ENCODE measurements at places on chromosomes 3 and 15.

- DNase-seq = no peak
Measured at GRCh38 chr3:178960181-178960580, 111.4 kb downstream of the ZMAT3 start.

DNA sequence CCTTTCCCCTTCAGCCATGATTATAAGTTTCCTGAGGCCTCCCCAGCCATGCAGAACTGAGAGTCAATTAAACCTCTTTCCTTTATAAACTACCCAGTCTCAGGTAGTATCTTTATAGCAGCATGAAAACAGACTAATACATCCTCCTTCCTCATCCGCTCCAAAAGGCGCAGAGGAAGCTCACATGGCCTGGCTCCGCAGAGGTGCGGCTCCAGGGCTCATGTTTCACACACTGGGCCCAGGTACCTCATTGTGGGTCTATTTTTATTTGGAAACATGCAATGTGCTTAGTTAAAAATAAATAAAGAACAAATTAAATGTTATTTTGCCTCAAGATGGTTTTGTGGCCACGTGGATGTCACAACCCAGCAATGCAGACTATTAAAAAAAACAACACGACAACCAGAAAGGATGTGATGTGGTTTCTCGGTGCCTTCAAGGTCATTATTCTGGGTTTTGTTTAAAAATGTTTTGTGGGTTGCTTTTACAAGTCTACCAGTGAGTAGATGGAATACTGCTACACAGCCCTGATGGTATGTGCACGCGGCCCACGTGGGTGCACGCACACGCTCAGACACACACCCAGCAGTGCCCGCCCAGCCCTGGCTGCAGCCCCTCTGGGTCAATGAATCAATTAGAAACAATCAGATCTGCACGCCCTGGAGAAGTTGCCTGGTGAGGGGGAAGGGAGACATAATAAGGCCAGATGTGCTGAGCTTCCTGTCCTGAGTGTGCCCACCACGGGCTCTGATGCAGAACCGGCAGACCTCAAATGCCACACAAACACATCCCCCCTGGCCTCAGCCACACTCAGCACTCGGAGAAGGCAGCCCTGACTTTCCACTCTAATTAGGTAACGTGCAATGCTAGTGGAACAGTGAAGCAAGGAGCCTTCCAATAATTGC lies 140.1 kb downstream of the ADAMTS17 start:
- no peak for DNase-seq

DNA sequence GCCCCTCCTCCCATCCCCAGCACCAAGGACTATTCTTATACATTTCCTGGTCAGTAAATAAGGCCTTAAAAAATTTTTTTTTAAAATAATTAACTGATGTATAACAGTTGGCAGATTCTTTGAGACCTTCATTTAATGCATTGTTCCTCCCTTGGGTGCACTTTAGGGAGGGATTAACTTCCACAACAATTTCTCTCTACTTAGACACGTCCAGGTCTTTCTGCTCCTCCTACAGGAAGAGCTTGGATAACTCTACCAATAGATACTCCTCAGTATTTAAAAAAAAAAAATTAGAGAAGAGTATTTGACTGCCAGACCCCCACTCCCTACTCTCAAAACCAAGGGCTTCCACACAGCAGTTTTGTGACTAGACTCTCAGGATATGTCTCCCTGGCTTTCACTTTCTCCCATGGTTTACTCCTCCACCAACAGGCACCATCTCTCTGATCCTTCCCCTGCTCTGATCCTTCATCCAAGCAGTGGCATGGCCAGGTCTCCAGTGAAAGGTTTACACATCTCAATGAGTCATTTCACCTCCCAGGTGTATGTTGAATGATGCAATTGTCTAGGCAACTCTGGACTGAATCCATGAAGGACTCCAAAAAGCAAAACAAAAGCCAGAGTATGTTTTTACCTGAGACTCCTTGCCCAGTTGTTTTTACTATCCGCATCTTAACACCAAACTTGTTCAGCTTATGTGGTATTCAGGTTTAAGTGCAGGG lies 7.4 kb downstream of the ZIC4 start:
- no peak for DNase-seq

DNA sequence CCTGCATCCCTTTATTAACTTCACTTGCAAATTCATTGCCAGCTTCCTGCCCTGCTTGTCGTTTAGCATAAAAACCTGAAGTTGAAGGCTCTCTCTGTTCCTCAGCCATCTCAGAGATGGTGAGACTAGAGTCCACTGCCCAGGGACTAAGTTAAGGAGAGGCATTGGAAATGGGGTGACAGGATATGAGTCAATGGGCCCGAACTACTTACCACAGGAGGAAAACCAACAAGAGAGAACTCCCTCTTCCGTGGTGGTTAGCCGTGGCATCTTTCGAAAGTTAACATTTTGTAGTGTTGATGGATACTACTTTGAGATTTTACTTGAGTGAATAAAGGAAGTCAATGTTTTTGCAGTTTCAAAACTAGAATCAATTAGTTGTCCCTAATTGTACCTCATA lies 65.3 kb downstream of the LRTM1 start:
- no peak for DNase-seq

- DNase-seq = no peak
Measured at GRCh38 chr15:29534378-29534777, 264.8 kb upstream of the NSMCE3 start.

- DNase-seq = no peak
Measured at GRCh38 chr15:73948982-73949381, 22.7 kb downstream of the LOXL1 start.

- DNase-seq = no peak
Measured at GRCh38 chr3:43169987-43170386, 64.1 kb upstream of the POMGNT2 start.

DNA sequence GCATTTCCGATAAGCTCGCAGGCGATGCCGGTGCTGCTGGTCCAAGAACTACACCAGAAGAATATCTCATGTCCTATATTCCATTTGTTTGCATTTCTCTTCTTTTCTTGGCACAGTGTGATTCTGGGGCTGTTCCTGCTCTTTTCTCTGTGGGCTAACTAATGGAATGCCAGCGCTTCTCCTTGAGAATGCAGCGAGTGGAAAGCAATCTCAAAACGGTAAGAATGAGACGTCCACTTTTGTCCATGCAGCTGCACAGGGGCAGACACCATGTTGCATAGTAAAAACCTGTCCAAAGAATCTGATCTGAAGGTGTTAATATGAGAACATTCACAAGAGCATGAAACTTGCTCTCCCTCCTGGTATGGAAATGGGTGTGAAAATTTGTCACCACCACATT lies 6.6 kb upstream of the CHRNA3 start:
- no peak for DNase-seq

DNA sequence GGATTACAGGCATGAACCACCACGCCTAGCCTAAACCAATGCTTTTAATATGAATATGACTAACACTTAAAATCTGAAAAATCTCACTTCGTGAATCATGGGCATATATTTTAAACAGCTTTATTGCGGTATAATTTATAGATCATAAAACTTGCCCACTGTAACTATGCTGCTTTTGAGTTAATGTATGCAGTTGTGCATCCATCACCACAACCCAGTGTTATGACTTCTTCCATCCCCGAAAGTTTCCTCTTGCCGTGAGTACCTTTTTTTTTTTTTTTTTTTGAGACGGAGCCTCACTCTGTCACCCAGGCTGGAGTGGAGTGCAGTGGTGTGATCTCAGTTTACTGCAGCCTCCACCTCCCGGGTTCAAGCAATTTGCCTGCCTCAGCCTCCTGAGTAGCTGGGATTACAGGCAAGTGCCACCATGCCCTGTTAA lies 7.1 kb downstream of the KAT2B start:
- DNase-seq = no peak

DNA sequence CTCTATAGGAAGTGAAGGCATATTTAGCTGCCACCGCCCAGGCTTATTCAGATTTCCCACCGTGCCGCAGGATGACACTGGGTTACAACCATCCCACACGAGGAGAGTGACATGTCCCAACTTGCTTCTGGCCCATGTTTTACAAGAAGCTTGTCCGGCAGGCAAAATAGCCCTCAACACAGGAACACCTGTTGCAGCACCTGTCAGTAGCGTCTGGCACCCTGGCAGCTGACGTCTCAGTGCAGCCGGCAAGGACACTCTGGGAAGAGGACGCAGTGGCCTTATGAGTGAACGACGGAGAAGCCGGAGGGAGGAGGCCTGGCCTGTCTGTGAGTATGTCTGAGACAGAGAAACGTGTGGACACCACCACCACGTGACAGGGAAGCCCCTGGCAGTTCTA lies 32.1 kb downstream of the FAM174B start:
- DNase-seq = no peak

GRCh38 chr3:172658344-172659245 lies 52.3 kb downstream of the NCEH1 start:
- no peak for DNase-seq

DNA sequence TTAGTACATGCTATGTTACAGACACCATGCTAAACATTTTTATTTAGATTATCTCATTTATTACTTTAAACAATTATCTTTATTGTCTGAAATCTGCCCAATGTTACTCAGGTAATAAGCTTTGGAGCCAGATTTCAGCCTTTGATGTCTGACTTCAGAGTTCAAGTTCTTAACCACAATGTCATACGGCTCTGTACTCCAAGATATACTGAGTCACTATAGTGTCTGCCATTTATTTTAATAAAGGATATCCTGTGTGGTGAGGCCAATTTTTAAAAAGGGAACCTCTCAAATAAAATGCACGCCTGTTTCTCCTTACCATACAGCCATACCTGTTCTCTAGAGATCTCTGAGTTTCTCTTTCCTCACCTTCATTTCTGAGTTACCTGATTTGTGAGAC lies 193.1 kb downstream of the EPHA3 start:
- no peak for DNase-seq

GRCh38 chr15:87564681-87565080 lies 691.9 kb downstream of the NTRK3 start:
- DNase-seq = no peak

DNA sequence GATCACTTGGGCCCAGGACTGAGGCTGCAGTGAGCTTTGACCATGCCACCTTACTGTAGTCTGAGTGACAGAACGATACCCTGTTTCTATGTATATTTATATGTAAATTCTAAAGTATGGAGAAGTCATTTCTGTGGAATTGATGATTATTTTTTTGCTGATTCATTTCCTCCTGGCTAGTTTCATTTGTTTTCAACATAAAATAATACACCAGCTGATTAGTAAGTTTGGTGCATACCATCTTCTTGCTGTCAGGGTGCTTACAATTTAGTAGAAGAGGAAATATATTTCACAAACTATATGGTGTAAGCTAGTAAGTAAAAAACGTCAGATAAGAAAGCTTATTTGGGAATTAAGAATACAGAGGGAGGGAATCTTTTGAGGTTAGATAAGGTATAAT lies 36.0 kb downstream of the SLC25A26 start:
- no peak for DNase-seq

DNA sequence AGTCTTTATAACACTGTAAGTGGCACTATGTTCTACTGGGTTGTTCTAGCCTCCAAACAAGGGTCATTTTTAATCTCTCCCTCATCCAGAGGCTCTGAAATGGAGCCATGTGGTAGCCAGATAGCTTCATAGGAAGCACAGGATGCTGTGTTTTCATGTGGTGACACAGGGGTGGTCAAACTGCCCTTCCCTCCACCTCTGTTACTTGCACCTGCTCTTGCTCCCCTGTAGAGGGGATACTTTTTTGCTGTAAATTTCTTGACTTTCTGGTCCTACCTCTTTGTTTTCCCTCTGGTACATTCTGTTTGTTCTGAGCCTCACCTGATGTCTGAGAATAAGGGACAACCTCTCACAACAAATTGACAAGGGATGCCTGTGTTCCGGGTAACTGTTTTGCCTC lies 76.8 kb downstream of the EPHB1 start:
- DNase-seq = no peak

- no peak for DNase-seq
Measured at GRCh38 chr3:137300703-137301102, 342.9 kb downstream of the IL20RB start.

- no peak for DNase-seq
Measured at GRCh38 chr3:69484507-69485393, 98.9 kb upstream of the FRMD4B start.

GRCh38 chr3:144687862-144688261 lies 716.2 kb downstream of the DIPK2A start:
- no peak for DNase-seq

- no peak for DNase-seq
Measured at GRCh38 chr3:123716411-123716810, 131.6 kb upstream of the HACD2 start.

- DNase-seq = no peak
Measured at GRCh38 chr3:53227993-53228885, 27.6 kb downstream of the TKT start.

DNA sequence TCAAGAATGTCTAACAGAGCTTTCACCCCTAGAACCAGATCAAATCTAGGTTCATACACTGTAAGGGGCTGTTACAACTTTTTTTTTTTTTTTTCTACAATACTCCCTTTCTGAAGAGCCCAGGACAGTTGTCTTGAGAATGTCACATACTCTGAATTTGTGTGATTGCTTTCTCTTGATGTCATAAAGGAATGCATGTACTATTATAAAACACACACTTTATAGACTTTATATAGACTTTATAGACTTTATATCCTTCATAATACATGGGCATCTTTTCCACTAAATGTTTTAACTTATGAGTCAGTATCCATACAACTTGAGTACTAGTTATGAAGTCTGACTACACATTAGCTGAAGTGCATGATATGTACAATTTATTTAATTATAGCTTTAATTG lies 26.3 kb downstream of the RFX7 start:
- no peak for DNase-seq

- no peak for DNase-seq
Measured at GRCh38 chr3:53880396-53881345, 1.3 kb downstream of the ACTR8 start.

GRCh38 chr3:34891941-34892340 lies 747.4 kb upstream of the ARPP21 start:
- DNase-seq = no peak

DNA sequence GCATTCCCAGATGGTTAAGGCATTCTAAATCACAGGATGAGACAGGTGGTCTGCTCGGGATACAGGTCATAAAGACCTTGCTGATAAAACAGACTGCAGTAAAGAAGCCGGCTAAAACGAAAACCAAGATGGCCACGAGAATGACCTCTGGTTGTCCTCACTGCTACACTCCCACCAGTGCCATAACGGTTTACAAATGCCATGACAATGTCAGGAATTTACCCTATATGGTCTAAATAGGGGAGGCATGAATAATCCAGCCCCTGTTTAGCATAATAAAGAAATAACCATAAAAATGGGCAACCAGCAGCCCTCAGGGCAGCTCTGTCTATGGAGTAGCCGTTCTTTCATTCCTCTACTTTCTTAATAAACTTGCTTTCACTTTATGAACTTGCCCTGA lies 151.1 kb downstream of the ZNF385D start:
- no peak for DNase-seq

- no peak for DNase-seq
Measured at GRCh38 chr3:5191555-5192304, 4.2 kb downstream of the EDEM1 start.

DNA sequence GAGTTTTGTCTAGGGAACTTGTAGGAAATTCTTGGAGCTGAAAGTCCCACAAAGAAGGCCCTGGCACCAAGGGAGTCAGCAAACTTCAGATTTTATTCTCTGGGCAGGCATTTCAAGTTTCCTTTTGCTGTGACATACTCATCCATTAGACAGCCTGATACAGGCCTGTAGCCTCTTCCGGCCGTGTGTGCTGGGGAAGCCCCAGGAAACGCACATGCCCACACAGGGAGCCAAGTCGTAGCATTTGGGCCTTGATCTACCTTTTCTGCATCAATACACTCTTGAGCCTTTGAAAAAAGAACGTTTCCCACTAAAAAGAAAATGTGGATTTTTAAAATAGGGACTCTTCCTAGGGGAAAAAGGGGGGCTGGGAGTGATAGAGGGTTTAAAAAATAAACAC lies 15.0 kb downstream of the TIGIT start:
- DNase-seq = peak; percentile 34
